Effector memory CD8-positive, alpha-beta T cell (primary cell): ENCODE measurements at places on chromosomes 11 and 22.
A peak's percentile ranks its signal among the peaks of the same experiment; 100 is the strongest.

DNA sequence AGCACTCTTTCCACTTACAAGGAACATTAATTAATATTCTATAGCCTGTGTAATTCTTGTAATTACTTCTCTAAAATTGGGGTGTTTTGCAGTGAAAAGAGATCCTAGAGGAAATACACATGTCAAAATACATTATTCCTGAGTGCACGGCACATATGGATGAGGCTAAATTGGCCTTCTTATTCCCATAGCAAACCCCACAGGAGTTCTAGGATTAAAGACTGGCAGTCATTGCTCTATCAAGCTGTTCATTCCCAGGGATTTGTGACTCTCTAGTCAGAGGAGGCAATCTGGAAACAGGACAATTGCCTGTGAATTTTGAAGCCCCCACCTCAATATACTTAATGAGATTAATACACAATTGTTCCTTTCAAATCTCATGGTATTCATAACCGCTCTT, 145.9 kb upstream of the OPCML start:
- no peak for DNase-seq

- no peak for DNase-seq
Observed at GRCh38 chr11:69470301-69470700, 11.2 kb upstream of the LINC01488 start.

- no peak for DNase-seq
Observed at GRCh38 chr11:9875862-9876261, 212.0 kb downstream of the SWAP70 start.

DNA sequence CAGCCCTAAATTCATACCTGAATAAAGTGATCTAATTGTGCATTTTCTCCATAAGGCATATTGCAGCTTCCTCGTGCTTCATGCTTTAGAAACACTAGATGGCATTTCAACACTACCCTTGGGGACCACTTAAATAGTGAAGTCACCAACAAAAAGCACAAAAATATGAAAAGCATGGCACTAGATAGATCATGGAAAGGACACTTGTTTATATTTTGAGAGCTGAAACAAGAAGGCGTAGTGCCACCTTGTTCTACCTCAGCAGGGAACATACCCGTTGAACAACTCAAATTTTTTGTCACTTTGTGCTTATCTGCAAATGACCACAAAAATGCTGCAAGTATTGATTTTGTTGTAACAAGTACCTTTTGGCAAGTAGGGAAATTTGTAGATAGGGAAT, 8.6 kb downstream of the TBCEL start:
- no peak for DNase-seq

DNA sequence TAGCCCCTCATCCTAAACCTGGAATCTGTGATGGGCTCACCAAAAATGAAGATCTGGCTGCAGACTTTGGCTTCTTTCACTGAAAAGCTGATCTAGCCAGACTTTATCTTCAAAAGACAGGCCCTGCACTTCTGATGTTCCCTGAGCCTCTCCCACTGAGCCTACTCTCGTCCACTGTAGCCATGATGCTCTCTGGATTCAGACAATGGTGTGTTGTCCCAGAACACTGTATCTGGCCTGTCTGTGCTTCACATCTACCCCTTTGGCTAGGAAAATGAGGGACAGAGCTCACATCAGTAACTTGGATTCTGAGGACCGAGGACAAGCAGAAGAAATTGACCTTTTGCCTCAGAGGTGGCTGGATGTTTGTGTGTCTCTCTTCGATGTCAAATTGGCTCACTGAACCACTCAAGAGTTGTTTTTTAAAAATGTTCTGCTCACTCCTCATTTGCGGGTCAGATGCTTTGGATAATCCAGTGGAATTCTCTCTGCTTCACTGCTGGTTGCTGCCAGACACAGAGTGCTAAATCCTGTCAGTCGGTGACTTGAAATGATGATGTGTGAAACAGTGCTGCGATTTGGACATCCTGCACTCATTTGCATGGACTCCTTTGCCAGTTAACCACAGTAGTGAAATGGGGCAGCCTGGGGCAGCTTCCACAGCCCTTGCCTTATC, 67.5 kb downstream of the ARFGAP2 start:
- DNase-seq, result no peak

DNA sequence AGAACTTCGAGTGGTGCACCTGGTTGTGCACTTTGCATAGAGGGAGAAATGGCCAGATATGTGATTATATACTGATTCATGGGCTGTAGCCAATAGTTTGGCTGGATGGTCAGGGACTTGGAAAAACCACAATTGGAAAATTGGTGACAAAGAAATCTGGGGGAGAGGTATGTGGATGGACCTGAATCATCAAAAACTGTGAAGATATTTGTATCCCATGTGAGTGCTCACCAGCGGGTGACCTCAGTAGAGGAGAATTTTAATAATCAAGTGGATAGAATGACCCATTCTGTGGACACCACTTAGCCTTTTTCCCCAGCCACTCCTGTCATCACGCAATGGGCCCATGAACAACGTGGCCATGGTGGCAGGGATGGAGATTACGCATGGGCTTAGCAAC, 48.0 kb upstream of the NARS2 start:
- no peak for DNase-seq

- no peak for DNase-seq
Observed at GRCh38 chr11:75301601-75302345, 49.7 kb downstream of the ARRB1 start.

DNA sequence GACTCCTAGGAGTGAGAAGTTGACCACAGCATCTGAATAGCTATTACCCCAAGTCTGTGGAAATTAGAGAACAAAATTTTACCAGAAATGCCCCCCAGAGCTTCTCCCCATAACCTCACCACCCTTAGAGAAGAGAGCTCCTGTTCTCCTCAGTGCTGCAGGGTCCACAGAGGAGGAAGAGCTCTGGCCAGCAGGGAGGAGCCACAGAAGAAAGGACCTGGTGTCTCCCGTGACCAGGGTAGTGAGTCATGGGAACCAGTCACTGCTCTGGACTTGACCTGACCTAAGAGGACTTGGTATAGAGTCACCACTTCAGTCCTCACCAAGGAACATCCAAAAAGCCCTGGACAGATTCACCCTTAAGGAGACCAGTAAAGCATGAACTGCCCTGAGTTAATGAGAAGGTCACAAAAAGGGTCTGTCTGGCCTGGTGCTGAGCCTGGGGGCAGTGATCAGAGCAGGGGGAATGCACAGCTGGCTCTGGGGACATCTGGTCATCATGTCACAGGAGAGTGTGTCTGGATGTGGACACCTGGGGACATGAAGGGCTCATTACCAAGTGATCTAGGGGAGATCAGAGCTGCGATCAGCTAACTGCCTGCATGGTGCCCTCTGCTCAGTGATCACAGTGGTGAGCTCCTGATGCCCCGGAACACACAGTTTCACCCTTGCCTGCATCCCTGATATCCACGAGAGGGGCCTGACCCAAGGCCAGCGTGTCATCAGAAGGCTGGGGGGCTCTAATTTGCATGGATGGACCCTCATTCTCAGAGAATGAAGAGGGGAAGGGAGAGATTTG, 103.3 kb upstream of the TOP3B start:
- DNase-seq, result no peak

DNA sequence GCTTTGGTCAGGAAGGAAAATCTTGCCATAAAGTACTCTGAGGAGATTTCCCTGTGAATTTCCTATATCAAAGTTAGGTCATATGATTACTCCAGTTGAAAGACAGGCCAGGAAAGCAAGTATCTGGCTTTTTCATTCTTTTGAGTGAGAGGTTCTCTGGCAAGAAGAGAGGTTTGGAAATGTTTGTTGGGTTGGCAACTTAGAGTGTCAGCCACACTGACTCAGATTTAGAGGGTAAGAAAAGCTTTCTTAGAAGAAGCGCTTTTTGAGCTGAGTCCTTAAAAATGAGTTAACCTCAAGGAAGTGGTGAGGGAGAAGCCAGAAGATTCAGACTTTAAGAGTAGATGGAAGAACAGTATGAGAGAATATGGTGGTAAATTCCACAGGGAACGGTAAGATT, 86.1 kb upstream of the BDNF start:
- no peak for DNase-seq

- no peak for DNase-seq
Observed at GRCh38 chr22:35703861-35704584, 13.6 kb upstream of the APOL5 start.

GRCh38 chr22:39508393-39508792, 6.3 kb downstream of the MIEF1 start:
- no peak for DNase-seq

- no peak for DNase-seq
Observed at GRCh38 chr11:115921986-115922385, 417.8 kb upstream of the CADM1 start.

GRCh38 chr11:36453678-36454077, 56.4 kb downstream of the TRAF6 start:
- DNase-seq, result no peak

DNA sequence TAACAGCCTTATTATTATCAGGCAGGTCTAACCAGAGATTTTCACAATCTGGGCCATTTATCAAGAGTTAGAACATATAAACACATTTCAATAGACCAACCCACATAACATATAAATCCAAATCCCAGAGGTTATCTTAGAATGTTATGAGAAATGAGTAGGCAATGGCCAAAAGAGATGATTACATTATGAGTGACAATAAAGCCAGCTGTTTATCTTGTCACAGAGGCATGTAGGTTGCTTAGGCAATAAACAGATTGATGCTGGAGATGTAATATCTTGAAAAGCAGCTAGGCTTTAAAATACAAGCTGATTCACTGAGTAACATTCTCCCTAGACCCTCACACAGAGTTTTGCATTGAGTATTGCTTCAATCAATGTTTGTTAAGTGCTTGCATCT, 148.5 kb upstream of the SESN3 start:
- DNase-seq, result no peak

- no peak for DNase-seq
Observed at GRCh38 chr11:130616573-130616972, 168.1 kb downstream of the ADAMTS15 start.

DNA sequence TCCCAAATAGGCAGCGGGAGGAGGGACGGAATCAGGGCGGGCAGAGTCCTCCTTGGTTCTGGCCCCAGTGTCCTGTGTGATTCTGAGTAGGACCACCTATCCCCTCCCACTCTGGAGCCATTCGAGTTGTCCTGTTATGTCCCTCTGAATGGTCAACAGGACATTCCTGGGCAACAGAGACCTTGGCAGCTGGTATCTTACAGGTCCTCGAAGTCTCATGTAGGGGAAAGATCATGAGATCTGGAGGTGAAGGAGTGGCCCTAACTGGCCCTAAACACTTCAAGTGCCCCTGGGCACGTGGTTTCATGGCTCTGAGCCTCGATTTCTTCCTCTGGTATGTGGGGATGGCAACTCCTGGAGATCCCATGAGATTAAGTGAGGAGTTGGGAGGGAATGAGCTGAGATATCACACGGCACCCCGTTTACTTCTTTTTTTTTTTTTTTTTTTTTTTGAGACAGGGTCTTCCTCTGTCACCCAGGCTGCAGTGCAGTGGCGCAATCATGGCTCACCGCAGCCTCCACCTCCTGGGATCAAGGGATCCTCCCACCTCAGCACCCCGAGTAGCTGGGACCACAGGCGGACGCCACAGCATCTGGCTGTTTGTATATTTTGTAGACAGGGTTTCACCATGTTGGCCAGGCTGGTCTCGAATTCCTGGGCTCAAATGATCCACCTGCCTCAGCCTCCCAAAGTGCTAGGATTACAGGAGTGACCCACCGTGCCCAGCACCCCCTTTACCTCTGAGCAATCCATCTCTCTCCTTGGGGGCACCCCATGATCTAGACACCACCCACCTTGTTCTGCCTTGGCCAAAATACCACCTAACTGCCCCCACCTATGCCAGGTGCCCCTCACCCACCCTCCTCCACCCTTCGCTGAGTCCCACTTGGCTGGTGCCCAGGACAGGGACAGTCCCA, 6.8 kb downstream of the LIF start:
- no peak for DNase-seq

- DNase-seq, result no peak
Observed at GRCh38 chr11:27205779-27206570, 157.0 kb downstream of the CCDC34 start.

DNA sequence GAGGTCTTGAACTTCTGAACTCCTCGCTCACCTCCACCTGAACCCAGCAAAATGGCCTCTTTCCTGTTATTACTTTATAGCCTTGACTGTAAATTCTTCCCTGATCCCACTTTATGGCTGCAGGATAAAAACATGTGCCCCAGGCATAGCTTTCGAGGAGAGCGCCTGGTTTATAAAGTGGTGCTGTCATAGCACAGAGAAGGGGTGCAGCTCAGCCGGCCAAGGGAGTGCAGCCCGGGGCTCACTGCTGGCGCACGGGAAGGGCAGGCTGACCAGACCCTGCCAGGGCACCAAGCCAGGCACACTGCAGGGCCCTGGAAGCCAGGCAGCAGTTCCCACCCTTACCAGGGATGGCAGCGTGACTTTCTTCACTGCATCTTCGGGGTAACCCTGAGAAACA, 50.9 kb downstream of the ISX start:
- DNase-seq, result no peak

- no peak for DNase-seq
Observed at GRCh38 chr11:83355391-83355790, 69.2 kb upstream of the CCDC90B start.

DNA sequence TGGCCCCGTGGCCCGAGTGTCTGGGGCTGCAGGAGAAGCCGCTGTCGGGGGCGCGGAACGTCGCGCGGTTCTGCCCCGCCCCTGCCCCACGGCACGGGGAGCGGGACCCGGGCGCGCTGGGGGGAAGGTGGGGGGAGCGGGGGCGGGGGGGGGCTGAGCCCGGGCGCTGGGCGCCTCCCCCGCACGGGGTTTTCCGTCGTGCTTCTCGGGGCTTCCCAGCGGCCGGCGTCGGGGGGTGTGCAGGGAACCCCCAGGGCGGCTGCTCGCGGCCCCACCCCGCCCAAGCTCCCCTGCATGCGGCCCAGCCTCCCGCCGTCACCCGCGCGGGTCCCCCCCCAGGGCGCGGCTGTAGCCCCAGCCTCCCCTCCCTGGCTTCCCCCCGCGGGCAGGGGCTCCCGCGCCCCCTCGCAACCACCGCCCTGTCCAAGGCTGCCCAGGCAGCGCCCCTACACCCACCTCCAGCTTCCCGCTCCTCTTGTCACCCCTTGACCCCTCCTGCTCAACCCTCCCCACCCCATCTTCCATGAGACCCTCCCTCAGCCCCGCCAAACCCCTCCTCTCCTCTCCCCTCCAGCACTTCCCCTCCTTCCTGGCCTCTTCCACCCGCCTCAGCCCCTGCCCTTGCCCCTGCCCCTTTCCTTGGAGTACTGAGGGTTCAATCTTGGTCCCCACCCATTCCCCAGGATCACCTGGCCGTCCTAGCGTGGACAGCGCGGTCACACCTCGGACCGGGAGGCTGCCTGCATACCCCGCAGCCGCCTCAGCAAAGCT, 1.7 kb downstream of the IL17REL start:
- peak; percentile 62 for DNase-seq

DNA sequence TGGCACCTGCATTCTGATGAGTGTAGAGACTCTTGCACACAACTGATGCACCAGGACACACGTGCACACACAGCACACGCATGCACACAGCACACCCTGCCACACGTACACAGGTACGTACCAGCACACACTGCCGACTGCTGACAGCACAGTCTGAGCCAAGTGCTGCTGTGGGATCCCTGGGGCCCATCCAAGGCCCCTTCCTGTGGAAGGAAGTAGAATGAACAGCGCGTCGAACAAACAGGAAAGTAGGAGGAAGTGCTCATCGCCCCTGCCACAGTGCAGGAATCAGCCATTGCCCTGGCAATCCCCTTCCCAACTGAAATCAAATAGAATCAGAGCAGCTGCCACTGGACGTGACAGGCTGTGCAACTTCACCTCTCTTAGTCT, 57.9 kb downstream of the CD82 start:
- DNase-seq, result no peak

GRCh38 chr11:87300640-87301380, 263.1 kb downstream of the TMEM135 start:
- no peak for DNase-seq

- DNase-seq, result no peak
Observed at GRCh38 chr22:20740222-20740951, 33.5 kb upstream of the SERPIND1 start.

GRCh38 chr11:65425971-65426838, 3.6 kb downstream of the NEAT1 start:
- DNase-seq, result no peak
